ENCODE measurements at places on chromosomes 11 and 22. TPM values are rescaled to one million over a fixed set of nuclear protein-coding genes. Genes with fewer than 3 reads are reported as not detected.

The SLN gene
- total RNA-seq: not detected

The NPTXR gene
- total RNA-seq: 0.83 TPM

GRCh38 chr22:39717099-39717498 lies 146.5 kb downstream of the CACNA1I start:
- no peaks in the 10 kb centered on the region for H3K4me1 ChIP-seq
- no peak for DNase-seq
- no peak overlapping the region for H3K4me3 ChIP-seq
- no peak overlapping the region for H3K27ac ChIP-seq

- H3K4me3 ChIP-seq: peak overlapping the region; percentile 53
- no peaks in the 10 kb centered on the region for H3K27me3 ChIP-seq
- H3K4me1 ChIP-seq: peaks cover 44% of the 10 kb centered on the region
- peak; percentile 87 for DNase-seq
Measured at GRCh38 chr11:64204464-64204989, 2.0 kb upstream of the FERMT3 start.

DNA sequence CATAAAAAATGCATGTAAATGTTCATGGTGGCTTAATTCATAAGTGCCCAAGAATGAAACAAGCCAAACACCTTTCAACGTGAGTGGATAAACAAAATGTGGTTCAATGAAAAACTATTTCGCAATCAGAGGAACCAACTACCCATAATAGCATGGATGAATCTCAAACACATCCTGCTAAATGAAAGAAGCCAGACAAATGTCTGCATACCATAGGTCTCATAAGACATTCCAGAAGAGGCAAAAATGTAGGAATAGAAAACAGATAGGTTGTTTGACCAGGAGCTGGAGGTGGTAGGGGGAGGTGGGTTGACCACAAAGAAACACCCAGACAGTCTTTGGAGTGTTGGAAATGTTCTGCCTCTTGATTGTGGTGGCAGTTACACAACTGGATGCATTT lies 13.2 kb upstream of the OSBPL5 start:
- H3K27ac ChIP-seq: no peak overlapping the region
- no peak for DNase-seq
- no peaks in the 10 kb centered on the region for H3K4me1 ChIP-seq
- peaks cover 3% of the 10 kb centered on the region for H3K27me3 ChIP-seq

- H3K4me1 ChIP-seq: no peaks in the 10 kb centered on the region
- no peak for DNase-seq
- H3K27ac ChIP-seq: no peak overlapping the region
- no peaks in the 10 kb centered on the region for H3K36me3 ChIP-seq
- H3K4me3 ChIP-seq: no peak overlapping the region
- H3K27me3 ChIP-seq: no peaks in the 10 kb centered on the region
Measured at GRCh38 chr11:116651737-116652237, 121.0 kb downstream of the BUD13 start.

The SCGB1A1 gene
- total RNA-seq: not detected

The SLC22A25 gene
- total RNA-seq: not detected

GRCh38 chr11:73962101-73962705 lies 11.4 kb downstream of the DNAJB13 start:
- H3K27ac ChIP-seq: no peak overlapping the region
- H3K27me3 ChIP-seq: no peaks in the 10 kb centered on the region
- no peak overlapping the region for H3K4me3 ChIP-seq
- no peak for DNase-seq
- no peaks in the 10 kb centered on the region for H3K36me3 ChIP-seq

The TOMM22 gene
- total RNA-seq: 158 TPM

DNA sequence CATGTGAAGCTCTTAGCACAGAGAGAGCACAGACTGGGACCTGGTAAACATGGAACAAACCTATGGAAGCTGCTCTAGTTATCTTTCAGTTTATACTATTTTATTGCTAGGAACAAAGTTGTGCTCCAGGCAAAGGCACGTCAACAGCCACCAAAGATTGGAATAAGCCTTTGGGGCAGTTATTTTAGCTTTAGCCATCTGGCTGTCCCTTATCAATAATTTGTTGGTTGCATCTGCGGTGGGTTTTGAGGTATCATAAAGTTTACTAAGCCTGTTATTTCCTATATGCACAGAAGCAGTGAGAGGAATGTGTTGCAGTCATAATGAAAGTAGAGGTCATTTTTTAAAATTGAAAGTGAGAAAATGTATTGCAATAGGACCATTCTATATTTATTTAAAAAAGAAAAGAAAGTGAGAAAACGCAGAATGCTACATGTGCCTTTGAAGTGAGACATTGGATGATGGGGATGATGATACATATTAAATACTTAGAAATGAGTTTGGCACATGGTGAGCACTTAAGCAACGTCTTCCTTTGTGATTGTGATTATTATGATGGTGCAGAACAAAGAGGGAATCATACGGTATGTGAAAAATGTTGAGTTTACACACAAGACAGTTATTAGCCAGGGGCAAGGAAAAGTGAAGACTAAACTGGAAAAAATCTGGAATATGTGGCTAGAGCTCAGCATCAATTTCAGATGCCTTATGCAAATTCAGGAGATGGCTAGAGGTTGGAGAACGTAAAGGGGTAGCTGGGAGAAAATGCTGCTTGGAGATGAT lies 58.3 kb downstream of the PRR5L start:
- H3K4me3 ChIP-seq: no peak overlapping the region
- no peaks in the 10 kb centered on the region for H3K36me3 ChIP-seq

DNA sequence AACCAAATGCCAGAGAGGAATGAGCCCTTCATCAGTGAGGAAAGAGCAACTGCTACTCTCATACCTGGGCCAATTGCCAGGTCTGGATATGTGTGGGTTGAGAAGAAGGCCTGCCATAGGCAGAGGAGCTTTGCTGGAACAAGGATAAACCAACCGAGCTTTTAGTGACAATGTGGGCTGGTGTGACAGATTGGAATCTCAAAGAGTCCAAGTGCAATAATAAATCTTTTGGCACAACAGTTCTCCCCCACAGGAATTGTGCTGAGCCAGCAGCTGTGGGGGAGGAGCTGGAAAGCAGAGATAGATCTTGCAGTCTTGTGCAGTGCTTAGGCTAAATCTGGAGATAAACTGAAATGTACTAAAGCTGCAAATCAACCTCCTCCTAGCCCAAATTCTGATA lies 79.4 kb upstream of the ISX start:
- DNase-seq: no peak
- H3K27me3 ChIP-seq: peaks cover 6% of the 10 kb centered on the region
- H3K4me3 ChIP-seq: no peak overlapping the region
- H3K4me1 ChIP-seq: no peaks in the 10 kb centered on the region

The CALCA gene
- total RNA-seq: not detected

DNA sequence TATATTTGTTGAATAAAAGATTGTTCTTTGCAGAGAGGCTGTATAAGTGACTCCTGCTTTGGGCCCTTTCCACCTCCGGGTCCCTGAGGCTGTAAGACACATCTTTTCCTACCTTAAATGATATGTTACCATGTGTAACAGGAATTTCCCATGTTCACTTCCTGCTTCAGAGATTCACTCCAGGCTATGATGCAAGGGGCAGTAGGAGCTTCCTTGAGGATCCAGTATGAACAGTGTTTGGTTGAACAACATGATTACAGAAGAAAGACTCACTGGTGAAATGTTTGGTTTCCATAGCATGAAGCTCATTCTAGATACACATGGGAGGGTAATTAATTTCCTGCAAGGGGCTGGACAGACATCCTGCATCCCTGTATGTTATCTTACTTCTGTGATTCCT lies 25.6 kb upstream of the ZDHHC13 start:
- no peak overlapping the region for H3K4me3 ChIP-seq
- H3K36me3 ChIP-seq: no peaks in the 10 kb centered on the region
- H3K27me3 ChIP-seq: peaks cover 24% of the 10 kb centered on the region
- H3K27ac ChIP-seq: no peak overlapping the region
- no peaks in the 10 kb centered on the region for H3K4me1 ChIP-seq

GRCh38 chr11:90594658-90595057 lies 371.8 kb upstream of the CHORDC1 start:
- H3K4me1 ChIP-seq: no peaks in the 10 kb centered on the region
- no peak overlapping the region for H3K4me3 ChIP-seq
- H3K27ac ChIP-seq: no peak overlapping the region
- DNase-seq: no peak

GRCh38 chr11:33867996-33868646 lies 23.8 kb downstream of the LMO2 start:
- no peak overlapping the region for H3K4me3 ChIP-seq
- H3K27me3 ChIP-seq: peaks cover 61% of the 10 kb centered on the region
- no peak for DNase-seq
- H3K4me1 ChIP-seq: peaks cover 13% of the 10 kb centered on the region
- H3K36me3 ChIP-seq: no peaks in the 10 kb centered on the region

DNA sequence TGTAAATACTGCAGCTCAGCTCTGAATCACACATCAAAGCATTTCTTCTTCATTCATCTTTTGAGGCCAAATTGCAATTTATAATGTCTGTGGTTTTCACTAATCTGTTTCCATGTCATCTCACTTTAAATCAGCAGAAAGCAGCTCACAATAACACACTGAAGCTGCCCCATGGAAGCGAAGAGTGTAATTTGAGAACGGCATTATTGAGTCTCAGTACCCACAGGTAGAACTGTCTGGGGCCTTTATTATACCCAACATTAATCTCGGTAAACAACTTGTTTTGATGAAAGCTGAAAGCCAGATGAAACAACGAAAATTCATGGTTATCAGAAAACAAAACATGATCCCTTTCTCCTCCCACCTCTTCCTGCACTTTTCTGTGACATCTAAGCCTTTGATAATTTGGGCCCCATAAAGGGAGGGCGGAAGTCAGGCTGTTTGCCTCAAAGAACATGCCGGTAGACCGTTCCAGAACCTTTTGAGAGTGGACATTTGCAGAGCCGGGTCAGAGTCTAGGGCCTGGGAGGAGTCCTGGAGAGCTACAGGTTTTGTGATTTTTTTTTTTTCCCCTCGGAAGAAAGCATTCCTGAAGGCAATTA lies 68.2 kb upstream of the SESN3 start:
- peaks cover 26% of the 10 kb centered on the region for H3K4me1 ChIP-seq
- H3K4me3 ChIP-seq: no peak overlapping the region
- DNase-seq: no peak
- H3K27ac ChIP-seq: no peak overlapping the region
- H3K27me3 ChIP-seq: no peaks in the 10 kb centered on the region

- no peaks in the 10 kb centered on the region for H3K4me1 ChIP-seq
- no peak overlapping the region for H3K4me3 ChIP-seq
- DNase-seq: no peak
- H3K27ac ChIP-seq: no peak overlapping the region
- no peaks in the 10 kb centered on the region for H3K36me3 ChIP-seq
Measured at GRCh38 chr11:31959716-31960115, 131.2 kb upstream of the RCN1 start.

GRCh38 chr11:68325907-68326220 lies 13.5 kb downstream of the LRP5 start:
- peaks cover 34% of the 10 kb centered on the region for H3K4me1 ChIP-seq
- no peaks in the 10 kb centered on the region for H3K36me3 ChIP-seq
- H3K4me3 ChIP-seq: no peak overlapping the region
- DNase-seq: no peak
- H3K27me3 ChIP-seq: no peaks in the 10 kb centered on the region

GRCh38 chr11:112025707-112026106 lies 499 bp downstream of the DLAT start:
- peak overlapping the region; percentile 99 for H3K4me3 ChIP-seq
- DNase-seq: no peak
- peaks cover 34% of the 10 kb centered on the region for H3K36me3 ChIP-seq
- peak overlapping the region; percentile 100 for H3K27ac ChIP-seq
- H3K27me3 ChIP-seq: no peaks in the 10 kb centered on the region
- H3K4me1 ChIP-seq: peaks cover 30% of the 10 kb centered on the region

The TRIM48 gene
- not detected for total RNA-seq

All from activated CD8-positive, alpha-beta T cell treated with anti-CD3 and anti-CD28 coated beads for 36 hours (primary cell).